ENCODE measurements at places on chromosomes 4 and X.
A peak's percentile ranks its signal among the peaks of the same experiment; 100 is the strongest.

GRCh38 chr4:99043346-99043745, 45.2 kb downstream of the ADH5 start:
- no peak for DNase-seq

DNA sequence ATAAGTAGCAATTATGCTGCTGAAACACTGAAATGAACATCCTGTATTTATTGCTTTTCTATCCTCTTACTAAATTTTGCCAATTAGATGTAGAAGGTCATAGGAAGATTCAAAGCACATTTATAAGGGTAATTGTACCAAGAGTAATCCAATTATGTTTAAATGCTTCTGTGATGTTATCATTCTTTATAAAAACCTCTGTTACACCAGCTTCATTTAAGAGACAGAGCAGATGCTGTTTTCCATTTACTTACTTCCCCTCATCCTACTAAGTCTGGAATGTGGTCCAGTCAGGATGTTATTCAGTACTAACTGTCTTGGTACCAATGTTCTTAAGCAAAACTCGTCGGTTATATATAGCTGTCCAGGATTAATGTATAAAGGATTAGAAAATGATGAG, 539.6 kb downstream of the PDHA2 start:
- DNase-seq = no peak

DNA sequence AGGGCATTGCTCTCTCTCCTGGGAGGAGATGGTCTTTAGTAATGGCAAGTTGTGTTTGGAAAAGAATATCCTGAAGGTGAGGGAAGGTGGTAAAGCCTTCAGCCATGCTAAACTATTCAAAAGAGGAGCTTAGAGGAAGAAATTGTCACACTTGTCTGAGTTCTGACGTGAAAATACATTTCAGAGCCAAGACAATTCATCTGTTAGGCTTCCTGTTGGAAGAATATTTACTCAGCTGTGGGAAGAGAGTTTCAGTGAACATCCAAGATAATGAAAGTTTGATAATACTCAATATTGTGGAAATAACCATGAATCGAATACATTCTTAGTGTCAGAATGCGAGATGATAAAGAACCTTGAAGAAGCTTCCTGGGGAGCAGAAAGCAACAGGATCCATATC, 143.3 kb downstream of the GPAT3 start:
- DNase-seq = no peak

DNA sequence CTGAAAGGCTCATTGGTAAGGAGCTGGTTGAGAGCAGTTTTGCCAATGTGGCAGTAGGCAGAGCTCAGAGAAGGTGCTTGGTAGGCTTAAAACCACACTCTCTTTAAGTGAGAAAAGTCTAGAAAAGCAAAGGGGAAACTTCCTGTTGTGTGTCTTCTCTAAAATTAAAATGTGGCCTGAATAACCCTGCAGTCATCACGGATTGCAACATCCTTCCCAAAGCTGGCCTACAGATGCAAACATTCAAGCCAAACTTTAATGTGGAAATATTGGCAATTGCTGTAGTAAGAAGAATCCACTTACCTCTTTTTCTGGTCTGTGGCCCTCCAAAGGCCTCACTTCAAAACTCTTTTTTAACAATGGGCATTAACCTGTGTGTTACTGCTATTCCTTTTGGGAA, 348.5 kb downstream of the OPHN1 start:
- DNase-seq = no peak

DNA sequence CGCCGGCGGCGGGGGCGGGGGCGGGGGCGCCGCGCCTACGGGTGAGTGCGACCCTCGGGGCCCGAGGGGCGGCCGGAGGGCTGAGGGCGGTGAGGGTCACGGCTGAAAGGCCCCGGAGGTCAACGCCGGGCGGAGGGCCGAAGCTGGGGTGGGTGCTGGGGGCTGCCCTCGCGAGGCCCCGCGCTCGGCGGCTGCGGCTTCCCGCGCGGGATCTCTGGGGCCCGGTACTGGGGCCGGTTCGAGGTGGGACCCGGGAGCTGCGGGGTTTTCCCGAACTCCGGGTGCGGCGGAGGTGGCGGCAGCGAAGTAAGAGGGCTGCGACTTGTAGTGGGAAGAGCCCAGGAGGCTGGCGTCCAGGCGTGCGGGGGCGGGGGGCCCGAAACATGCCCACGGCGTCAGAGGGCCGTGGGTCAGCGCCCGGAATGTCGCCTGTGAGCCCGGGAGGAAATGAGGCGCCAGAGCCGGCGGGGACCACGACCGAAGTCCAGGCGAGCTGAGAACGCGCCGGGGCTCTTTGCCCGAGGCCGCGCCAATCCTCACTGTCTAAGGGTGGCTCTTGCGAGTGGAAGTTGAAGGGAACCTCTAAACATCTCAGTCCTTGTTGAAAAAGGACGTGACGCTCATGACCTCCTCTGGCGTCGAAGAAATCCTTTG, 407 bp downstream of the IL13RA1 start:
- no peak for DNase-seq

DNA sequence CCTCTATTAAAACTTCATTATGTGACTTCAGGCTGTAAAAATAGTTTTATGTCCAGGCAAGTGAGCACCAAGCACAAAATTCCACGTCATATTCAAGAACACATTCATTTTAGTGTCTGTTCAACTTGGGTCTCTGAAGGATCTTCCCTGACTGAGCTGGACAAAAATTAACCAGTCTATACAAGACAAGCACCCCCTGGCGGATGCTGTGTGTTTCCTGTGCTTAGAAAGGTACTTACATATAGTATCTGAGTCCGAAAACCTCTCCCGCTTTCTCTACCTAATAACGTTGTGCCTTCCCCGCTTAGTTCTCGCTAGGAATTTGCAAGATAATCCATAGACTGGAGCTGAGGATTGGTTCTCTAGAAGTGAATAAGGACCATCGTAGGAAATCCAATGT, 2214.5 kb upstream of the TENM3 start:
- DNase-seq = no peak

DNA sequence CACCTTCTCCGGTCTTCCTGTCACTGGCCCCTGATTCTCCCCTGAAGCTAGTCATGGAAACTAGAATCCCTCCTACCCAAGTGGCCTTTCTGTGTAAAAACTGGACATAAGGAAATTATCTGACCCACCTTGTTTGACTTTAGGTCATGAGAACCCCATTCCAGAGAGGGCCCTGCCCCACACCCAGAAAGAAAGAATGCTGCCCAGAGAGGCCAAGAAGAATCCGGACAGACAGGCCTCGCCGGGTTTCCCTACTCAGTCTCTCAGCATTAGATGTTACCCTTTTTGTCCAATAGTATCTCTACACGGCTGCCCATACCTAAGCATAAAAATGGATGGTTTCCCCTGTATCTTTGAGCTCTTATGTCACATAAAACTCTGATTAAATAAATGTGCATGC, 83.3 kb upstream of the HELT start:
- no peak for DNase-seq

DNA sequence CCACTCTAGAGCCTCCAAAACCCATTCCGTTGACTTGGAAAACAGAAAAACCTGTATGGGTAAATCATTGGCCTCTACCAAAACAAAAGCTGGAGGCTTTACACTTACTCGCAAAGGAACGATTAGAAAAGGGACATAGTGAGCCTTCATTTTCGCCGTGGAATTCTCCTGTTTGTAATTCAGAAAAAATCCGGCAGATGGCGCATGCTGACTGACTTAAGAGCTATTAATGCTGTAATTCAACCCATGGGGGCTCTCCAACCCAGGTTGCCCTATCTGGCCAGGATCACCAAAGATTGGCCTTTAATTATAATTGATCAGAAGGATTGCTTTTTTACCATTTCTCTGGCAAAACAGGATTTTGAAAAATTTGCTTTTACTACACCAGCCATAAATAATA, 60.8 kb downstream of the ZNF732 start:
- peak; percentile 59 for DNase-seq

DNA sequence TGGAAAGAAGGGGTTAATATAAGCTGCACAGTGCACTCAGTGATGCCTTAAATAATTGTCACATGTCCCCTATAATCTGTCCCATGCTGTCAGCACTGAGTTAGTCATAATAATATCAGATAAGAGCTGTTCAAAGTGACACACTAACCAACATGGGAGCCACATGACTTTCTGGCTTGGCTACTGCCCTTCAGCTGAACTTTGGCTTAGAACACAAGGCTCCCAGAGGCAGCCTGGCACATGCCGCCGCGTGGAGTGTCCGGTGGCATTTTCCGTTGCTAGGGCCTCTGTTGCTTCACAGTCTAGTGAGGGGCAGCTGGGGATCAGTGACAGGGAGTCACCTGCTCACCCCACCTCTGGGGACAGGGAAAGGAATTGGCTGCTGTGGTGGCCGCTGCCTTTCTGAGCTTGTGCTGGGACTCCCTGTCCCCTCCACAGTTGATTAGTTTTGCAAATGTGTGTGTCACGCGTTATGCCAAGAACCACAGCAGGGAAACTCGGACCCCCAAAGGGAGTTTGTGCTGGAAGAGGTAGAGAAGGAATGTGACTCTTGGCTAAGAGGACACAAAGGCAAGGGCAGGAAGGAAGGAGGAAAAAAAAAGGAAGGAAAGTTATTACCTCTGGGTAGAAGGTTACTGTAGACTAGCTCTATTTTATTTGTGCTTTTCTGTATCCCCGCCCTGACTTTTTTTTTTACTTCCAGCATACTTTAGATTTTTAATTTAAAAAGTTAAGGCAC, 41.1 kb upstream of the PPARGC1A start:
- no peak for DNase-seq

GRCh38 chr4:102230194-102230593, 115.1 kb downstream of the SLC39A8 start:
- no peak for DNase-seq

DNA sequence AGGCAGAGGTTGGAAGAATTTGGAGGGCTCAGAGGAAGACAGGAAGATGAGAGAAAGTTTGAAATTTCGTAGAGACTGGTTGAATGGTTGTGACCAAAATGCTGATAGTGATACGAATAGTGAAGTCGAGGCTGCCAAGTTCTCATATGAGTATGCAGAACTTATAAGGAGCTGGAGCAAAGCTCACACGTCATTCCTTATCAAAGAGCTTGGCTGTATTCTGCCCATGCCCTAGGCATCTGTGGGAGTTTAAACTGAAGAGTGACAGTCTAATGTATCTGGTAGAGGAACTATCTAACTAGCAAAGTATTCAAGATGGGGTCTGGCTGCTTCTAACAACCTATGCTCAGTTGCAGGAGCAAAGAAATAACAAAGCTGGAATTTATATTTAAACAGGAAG, 102.1 kb downstream of the PCDH18 start:
- DNase-seq = no peak

DNA sequence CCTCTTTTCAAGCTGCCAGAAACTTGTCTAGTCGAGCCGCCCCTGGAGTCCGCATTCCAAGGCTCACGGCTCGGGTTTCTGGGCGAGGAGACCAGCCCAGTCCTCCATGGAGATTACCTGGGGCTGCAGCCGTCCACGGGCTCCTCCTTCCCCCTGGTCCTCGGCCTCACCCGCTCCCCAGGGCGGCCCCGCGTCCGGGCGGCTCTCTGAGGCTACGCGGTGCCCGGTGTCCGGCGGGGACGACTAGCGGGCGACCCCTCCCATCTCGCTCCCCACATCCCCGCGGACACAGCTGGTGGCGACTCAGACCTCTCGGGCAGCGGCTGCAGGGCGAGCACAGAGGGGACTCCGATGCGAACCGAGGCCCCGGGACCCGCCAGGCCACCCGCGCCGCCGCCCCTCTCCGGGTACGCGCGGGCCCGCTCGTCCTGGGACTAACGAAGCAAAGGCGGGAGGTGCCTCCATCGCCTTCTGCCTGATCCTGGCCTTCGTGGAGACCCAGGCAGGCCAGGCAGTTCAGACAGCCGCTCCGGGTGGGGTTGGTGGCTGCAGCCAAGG, 159.4 kb downstream of the TRAM1L1 start:
- no peak for DNase-seq

GRCh38 chr4:56655209-56655626, 25.9 kb downstream of the HOPX start:
- peak; percentile 64 for DNase-seq

DNA sequence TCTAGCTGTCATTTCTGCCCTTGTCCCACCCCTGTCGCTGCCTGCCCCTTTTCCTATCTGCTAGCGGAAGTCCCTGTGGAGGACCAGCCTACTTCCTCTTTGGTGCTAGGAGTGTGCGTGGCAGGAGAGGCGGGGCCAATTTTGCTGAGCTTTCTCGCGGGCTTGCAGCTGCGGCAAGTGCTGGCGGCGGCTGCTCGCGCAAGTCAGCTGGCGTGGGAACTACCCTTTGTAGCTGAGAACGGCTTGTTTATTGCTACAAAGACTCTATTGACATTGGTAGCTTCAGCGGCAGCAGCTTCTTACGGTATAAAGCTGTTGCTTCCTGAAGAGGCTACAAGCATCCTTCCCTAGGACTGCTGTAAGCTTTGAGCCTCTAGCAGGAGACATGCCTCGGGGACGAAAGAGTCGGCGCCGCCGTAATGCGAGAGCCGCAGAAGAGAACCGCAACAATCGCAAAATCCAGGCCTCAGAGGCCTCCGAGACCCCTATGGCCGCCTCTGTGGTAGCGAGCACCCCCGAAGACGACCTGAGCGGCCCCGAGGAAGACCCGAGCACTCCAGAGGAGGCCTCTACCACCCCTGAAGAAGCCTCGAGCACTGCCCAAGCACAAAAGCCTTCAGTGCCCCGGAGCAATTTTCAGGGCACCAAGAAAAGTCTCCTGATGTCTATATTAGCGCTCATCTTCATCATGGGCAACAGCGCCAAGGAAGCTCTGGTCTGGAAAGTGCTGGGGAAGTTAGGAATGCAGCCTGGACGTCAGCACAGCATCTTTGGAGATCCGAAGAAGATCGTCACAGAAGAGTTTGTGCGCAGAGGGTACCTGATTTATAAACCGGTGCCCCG, at the start of gene MAGEH1:
Gene MAGEH1, plus strand, starts transcription at position 138 of the 843 bp plus-strand sequence. Its CDS starts 248 bp downstream, at position 386.
- DNase-seq = peak; percentile 82

GRCh38 chr4:113106108-113106507, 56.7 kb downstream of the ANK2 start:
- no peak for DNase-seq

DNA sequence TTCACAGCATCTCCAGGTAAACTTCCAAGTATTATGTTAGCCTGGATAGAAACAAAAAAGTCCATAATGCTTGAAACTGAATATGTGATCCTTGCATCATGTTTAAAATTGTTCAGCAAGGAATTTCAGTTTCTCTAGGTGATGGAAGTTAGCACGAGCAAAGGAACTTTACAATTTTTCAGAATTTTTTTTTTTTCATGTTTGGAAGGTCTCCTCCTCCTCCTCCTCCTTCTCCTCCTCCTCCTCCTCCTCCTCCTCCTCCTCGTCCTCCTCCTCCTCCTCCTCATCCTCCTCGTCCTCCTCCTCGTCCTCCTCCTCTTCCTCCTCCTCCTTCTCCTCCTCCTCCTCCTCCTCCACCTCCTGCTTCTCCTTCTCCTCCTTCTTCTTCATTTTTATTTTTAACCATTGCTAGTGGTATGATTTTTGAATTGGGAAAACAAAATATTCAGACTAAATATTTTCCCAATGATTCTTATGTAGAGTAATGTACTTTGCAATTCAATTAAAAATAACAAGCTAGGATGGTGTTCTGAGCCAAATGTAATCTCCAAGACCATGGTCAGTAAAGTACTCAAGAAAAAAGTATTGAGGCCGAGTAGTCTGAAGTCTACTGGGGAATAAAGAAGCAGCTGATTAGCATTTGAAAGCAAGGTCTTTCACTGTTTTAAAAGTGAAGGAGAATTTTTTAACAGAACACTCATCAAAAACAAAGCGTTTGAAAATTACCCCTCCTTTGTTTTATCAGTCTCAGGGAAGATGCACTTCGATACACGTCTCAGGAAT, 420.9 kb upstream of the ATOH1 start:
- no peak for DNase-seq

GRCh38 chr4:137981277-137981676, 260.9 kb downstream of the SLC7A11 start:
- DNase-seq = no peak

- no peak for DNase-seq
These were observed 133.0 kb upstream of the C1QTNF7 start for GRCh38 chr4:15294832-15295231.

Data from activated T-cell treated with anti-CD3 and anti-CD28 coated beads, Interleukin-2, amount 50 U/mL, for 24 hours (primary cell).